CD14-positive monocyte (primary cell): ENCODE measurements at places on chromosomes 6 and 20. TPM values are rescaled to one million over a fixed set of nuclear protein-coding genes. Genes with fewer than 3 reads are reported as not detected.

GRCh38 chr20:20946122-20946759 is 159.9 kb downstream of the LINC00237 start:
- no peak for DNase-seq

The MAFB gene
- polyA plus RNA-seq: 161 and 313 TPM in 2 replicates

The C20orf204 gene
- not detected for polyA plus RNA-seq

GRCh38 chr6:81752921-81753710 is 635 bp upstream of the TENT5A start:
- peak; percentile 93 for DNase-seq

The TREM2 gene
- 0.56 and 1.1 TPM in 2 replicates for polyA plus RNA-seq

DNA sequence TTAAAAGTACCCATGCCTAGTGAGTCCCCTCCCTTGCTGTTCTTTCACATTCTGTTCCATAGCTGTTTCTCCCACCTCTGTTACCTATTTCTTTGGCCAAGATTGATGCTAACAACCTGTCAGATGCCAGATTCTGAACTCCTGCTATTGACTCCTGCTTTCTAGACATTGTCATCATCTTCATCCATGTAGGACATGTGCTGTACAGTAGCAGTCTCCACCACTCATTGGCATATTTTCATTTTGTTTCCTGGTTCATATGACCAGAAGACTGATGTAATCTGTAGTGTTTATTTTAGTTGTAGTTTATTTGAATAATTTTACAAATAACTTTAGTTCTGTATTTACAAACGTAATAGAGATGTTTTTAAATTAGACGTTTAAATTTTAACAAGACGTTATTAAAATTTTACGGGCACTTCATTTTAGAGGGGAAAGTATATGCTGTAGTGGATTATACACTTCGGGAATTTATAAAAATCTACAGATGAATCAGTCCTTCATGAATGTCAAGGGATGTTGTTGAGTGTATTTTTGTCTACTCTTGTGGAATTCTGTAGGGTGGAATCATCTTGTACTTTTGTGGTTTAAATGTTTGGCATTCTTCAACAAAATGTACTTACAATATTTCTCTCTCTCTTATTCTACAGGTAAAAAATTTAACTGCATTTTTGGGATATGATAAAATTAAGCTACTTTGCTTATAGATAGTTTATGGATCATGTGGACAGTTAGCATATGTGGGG is 34.1 kb downstream of the TRMT11 start:
- DNase-seq: no peak

The SLC26A8 gene
- polyA plus RNA-seq: 1.5 TPM

The REM1 gene
- polyA plus RNA-seq: not detected

DNA sequence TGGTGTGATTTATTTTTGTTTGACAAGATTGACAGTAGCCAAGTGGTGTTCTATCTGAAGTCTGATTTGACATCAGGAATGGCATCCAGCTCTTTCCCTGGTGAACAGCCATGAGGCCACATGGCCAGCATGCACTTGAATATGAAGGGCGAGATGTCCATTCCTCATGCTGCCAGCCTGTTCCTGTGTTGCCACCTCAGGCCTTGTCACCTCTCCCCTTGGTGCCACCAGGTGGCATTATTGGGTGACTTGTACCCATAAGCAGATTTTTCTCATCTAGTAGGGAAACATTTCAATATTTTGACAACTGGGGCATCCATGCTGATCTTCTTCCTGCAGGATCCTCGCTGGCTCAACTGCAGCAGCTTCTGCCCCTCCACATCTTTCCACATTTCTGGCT is 199.1 kb downstream of the ERMARD start:
- DNase-seq: peak; percentile 32

DNA sequence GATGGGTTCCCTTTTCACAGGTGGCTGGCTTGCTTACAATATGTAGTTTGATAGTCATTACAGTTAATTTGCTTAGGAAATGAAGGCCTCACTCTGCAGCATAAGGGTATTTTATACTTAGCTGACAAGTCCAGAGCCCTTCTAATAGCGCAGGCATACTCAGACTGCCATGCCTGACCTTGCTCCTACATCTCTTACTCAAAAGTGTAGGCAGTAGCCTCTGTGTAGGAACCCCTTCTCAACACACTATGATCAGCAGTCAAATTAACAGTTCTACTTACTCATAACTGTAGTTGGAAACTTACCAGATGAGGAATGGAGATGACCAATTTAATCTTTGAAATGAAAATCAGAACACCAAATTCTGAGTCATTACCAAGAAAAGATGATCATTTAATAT is 373.5 kb downstream of the TBC1D32 start:
- DNase-seq: no peak

The TMX4 gene
- polyA plus RNA-seq: 5.4 and 12.1 TPM in 2 replicates

DNA sequence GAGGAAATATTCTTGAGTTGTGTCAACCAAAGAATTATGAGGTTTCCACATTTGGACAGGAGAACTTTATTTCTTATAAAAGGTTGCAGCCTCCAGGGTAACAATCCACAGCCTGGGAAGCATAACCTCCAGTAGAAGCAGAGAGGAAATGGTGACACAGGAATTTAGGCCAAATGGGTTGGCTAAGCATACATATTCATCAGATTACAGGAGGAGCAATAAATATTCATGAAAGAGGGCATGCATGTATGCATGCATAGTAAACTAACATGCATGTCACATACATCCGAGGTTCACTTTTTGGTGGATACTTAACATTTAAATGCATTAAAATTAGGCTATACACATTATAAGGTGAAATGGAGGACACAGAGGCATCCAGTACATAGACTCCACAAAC is 55.7 kb upstream of the NT5E start:
- DNase-seq: no peak

The TMEM242 gene
- polyA plus RNA-seq: 3.3 and 5.6 TPM in 2 replicates

DNA sequence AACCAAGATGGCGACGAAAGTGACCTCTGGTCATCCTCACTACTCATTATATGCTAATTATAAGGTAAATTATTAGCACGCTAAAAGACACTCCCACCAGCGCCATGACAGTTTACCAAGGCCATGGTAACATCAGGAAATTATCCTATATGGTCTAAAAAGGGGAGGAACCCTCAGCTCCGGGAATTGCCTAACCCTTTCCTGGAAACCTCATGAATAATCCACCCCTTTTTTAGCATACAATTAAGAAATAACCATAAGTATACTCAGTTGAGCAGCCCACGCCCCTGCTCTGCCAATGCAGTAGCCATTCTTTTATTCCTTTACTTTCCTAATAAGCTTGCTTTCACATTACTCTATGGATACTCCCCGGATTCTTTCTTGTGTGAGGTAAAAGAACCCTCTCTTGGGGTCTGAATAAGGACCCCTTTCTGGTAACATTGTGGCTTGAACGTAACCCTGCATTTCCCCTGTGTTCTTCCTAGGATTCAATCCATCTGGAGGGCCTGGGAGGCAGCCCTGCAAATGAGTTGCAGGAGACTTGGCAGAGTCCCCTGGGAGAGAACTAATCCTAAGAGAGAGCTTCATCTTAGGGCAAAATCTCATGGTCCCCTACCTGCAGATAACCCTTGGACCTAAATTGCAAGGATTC is 225.6 kb upstream of the JARID2 start:
- DNase-seq: no peak

The TRMT11 gene
- polyA plus RNA-seq: 2.1 TPM

- no peak for DNase-seq
Measured at GRCh38 chr6:32379545-32379944, 7.8 kb upstream of the TSBP1 start.

DNA sequence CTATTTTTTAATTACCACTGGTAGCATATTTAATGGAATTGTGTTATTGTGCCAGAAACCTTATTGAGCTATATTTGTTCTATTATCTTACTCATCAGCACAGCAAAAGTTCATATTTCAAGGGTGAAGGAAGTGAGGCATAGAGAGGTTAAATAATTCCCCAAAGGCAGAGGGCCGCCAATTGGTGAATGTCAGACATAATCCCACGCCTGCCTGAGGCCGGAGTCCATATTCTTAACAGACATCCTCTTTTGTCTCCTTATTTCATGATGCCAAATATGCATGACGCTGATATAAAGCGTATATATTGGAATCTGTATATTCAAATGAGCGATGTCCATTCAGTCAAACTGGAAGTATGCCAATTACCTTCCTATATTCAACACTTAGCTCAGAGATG is 505.0 kb upstream of the SLC35B3 start:
- DNase-seq: no peak
